ENCODE measurements at places on chromosomes 4 and X.

- DNase-seq = no peak
Measured at GRCh38 chr4:2483237-2483636, 14.3 kb downstream of the RNF4 start.

- no peak for DNase-seq
Measured at GRCh38 chrX:28398342-28398741, 188.9 kb upstream of the IL1RAPL1 start.

- no peak for DNase-seq
Measured at GRCh38 chrX:21655901-21656586, 2.1 kb downstream of the KLHL34 start.

GRCh38 chr4:21879187-21879586, 69.4 kb downstream of the KCNIP4 start:
- DNase-seq = no peak

GRCh38 chrX:6545712-6546111, 10.8 kb upstream of the VCX3A start:
- DNase-seq = no peak

GRCh38 chrX:120213438-120214265, 37.0 kb upstream of the ZBTB33 start:
- DNase-seq = peak; percentile 8

GRCh38 chr4:174672276-174672675, 150.0 kb upstream of the HPGD start:
- no peak for DNase-seq

- no peak for DNase-seq
Measured at GRCh38 chr4:145196747-145197146, 16.4 kb upstream of the OTUD4 start.

DNA sequence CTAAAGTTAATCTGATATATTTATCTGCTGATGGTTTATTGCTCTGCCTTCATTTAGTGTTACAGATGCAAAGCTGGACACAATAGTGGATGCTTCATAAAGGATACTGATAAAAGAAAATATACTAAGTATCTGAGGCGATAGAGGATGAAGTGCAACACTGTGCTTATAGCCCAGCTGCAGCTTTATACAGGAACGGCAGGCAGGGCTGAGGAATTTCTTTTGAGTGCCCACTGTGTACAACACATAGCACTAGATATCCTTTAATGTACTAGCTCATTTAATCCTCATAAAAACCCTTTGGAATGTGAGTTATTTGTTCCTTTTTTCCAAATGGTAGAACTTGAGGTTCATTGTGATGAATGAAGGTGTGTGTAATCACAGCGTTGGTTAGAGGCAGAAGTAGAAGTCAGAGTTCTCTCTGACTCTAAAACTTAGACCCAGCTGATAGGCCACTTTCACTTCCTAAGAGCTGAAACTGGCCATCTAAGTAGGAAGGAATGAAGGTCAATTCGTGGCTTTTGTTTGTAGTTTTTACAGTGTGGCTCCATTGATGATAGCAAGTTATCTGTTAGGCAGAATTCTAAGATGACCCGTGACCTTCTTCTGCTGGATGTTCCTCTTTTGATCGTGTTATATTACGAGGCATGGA, 138.0 kb downstream of the VEGFC start:
- no peak for DNase-seq

DNA sequence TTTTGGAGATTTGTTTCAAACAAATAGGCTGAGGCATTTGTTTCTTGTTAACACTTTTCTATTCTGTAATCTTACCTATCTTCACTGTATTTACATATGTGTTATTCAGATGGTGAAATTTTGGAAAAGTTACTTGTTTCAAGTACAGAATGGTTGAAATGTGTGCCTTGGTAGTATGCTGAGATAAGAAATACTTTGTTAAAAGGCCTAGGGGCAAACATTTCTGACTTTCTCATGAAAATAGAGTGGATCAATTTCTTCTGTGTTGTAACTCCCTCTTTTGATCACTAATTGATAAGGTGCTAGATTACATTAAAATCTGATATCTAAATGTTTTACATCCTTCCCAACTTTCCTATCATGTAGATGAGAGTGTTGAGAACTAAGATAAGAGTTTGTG, 18.1 kb downstream of the USO1 start:
- DNase-seq = no peak

GRCh38 chrX:45232139-45232538, 31.5 kb upstream of the DIPK2B start:
- DNase-seq = no peak

GRCh38 chrX:130263016-130263415, 5.7 kb downstream of the ZNF280C start:
- no peak for DNase-seq

GRCh38 chrX:118259213-118259612, 86.7 kb upstream of the WDR44 start:
- DNase-seq = no peak

GRCh38 chr4:148263127-148263526, 179.1 kb downstream of the NR3C2 start:
- no peak for DNase-seq

DNA sequence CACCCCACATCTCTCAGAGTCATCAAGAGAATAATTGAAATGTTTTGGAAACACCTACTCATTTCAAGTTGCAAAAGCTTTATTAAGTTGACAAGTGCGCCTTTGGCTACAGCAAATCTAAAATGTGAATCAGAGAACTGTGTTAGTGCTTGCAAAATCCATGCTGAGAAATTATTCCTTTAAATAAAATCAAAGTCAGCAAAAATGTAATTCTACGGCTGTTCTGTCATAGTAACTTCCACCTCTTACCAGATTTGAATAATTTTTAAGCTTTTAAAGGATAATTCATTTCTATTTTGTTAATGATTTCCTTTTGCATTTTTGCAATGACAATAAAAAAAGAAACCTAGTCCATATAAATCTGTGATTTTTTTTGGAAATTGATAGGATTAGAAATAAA, 1779.1 kb downstream of the STIM2 start:
- no peak for DNase-seq

DNA sequence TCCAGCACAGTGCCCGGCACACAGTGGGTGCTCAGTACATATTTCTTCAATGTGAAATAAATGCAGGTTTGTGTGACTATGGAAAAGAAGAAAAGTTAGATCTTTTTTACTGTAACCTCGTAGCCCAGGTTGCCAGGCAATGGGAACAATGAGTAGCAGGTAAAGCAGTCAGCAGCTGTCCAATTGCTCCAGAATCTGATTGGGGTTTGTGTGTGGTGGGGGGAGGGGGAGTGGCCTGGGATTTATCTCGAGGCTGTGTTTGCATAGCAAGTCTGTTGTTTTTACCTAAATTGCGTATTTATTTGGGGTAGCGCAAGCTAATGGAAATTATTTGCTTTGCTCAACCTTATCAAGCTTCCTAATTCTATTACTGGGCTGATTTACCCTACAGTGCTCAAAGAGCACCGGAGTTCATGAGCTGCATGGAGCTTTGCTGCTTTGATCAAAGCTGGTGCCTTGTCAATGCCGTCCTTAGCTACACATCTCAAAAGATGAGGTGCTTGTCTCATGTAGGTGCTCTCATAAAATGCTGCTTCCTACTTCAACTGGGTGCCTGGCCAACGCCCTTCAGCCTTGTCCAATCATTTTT, 145.0 kb upstream of the DGKK start:
- no peak for DNase-seq

GRCh38 chrX:125204681-125205132, 115.0 kb upstream of the TEX13C start:
- DNase-seq = no peak

DNA sequence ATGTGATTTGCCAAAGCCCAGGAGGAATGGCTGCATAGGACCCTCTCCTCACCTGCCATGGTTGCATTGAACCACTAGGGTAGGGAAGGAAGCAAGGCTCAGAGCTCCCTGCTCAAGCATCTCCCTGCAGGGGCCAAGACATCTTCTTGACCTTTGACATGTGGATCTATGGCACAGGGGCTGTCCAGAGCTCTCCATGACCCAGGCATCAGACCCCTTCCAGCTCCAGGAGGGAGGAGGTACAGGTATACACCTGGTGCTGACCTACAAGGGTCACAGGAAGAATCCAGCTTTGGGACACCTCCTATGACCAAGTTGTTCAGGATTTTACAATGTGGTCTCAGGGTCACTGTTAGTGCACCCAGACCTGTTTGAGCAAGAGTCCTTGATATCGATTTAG, 23.2 kb upstream of the ASMTL start:
- DNase-seq = peak; percentile 2

DNA sequence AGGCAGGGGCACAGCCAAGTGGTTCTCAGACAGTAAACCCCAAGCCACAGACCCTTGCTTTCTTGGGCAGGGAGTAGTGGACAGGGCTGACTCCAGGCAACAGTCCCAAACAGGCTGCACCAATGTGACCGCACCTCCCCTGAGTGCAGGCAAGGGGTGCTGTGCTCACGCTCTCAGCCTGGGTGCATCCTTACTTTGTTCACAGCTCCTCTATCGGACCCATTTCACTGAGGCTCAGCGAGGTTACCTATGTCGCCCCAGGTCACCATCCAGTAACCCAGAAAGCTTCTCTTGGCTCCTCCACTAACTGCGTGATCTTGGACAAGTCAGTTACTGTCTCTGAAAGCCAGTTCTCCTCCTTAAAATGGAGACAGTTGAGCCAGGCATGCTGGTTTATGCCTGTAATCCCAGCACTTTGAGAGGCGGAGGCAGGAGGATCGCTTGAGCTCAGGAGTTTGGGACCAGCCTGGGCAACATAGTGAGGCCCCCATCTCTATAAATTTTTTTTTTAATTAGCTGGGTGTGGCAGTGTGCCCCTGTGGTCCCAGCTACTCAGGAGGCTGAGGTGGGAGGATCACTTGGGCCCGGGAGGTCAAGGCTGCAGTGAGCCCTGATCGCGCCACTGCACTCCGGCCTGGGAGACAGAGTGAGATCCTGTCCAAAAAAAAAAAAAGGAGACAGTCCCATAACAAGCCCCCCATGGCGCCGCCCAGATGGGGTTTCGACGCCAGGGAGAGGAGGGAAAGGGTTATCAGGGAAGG, 823 bp upstream of the MAN2B2 start:
- DNase-seq = no peak

Measured in T-helper 2 cell treated with Interferon-gamma antibody and Interleukin-4, amounts not matched to agents 5 μg/mL and 100 μg/mL, for 36 hours (primary cell).